ENCODE measurements at places on chromosomes 11 and 22. TPM values are rescaled to one million over a fixed set of nuclear protein-coding genes. Genes with fewer than 3 reads are reported as not detected.

Gene HTR3A
- not detected for total RNA-seq

Gene LRP4
- 8.1 TPM for total RNA-seq

Gene OR4A16
- not detected for total RNA-seq

Gene TMPRSS6
- total RNA-seq = not detected

Gene ACR
- not detected for total RNA-seq

Gene LBHD1
- 3.9 TPM for total RNA-seq

Gene CNIH2
- total RNA-seq = 0.86 TPM

Gene BARX2
- not detected for total RNA-seq

Gene TSGA10IP
- not detected for total RNA-seq

Gene SUSD2
- 46.2 TPM for total RNA-seq

Gene MIAT
- total RNA-seq = 0.72 TPM
